Retina (tissue), 1 donor: ENCODE measurements at places on chromosomes 4 and X.

DNA sequence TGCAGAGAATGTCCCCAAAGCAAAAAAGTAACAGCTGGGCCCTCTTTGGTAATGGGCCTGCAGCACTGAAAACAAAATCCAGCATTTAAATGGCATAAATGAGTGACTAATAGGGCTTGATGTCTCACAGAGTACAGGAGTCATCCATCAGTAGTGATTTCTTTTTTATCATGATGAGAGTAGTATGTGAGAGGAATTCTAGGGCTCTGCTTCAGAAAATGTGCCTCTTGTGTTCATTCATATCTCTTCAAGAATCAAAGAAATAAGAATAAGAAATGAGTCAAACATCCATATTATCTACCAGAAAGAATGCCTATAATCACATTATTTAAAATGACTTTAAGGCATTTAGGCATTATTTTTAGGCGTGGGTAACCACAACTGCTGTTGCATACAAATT, 792.9 kb upstream of the HTR2C start:
- no peak for DNase-seq

GRCh38 chrX:45771560-45772340, 571.1 kb upstream of the DIPK2B start:
- DNase-seq = no peak

- DNase-seq = peak; percentile 88
Observed at GRCh38 chr4:10457255-10457801, at the start of gene ZNF518B. ZNF518B (minus strand) TSS chr4:10457426; CDS start chr4:10446328, 11,098 bp downstream.

DNA sequence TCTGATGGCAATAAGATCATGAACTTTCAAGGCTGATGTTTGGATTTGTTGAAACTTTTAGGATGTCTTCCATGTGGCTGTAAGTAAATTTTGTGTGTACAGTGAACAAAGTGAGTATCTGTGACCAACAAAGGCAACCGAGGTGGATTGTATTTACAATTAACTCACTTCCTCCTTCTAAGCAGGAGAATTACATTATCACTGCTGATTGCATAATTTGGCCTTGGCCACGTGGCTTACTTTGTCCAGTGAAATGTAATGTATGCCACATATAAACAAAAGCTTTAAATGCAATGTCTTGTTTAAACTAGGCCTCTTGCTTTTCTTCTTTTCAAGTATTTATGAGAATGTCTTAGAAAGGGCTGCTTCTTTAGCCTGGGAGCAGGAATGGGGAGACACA, 66.3 kb upstream of the MAD2L1 start:
- DNase-seq = no peak

DNA sequence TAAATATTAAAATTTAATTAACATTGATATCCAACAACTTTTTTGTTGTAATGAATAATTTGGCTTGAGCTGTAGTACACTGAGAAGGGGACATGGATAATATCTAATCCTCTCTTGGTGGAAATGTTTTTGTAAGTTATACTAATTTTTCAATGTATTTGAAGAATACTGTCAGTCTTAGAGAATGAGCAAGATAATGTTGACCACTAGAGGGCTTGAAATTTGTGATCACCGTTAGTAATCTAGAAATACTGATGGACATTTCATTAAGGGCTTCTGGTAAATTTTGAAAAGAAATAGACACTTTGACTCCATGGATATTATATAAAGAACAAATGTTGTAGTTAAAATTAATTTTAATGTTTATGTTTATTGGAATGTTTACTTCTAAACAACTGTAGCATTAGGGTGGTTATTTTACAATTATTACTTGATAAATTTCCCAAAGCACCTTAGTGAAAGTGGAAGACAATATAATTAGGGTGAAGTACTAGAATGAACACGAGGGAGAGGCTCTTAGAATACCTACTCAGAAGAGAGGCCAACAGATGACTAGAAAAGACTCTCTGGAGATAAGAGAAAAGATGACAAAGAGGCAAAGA, 20.0 kb upstream of the CAMK2D start:
- DNase-seq = no peak

DNA sequence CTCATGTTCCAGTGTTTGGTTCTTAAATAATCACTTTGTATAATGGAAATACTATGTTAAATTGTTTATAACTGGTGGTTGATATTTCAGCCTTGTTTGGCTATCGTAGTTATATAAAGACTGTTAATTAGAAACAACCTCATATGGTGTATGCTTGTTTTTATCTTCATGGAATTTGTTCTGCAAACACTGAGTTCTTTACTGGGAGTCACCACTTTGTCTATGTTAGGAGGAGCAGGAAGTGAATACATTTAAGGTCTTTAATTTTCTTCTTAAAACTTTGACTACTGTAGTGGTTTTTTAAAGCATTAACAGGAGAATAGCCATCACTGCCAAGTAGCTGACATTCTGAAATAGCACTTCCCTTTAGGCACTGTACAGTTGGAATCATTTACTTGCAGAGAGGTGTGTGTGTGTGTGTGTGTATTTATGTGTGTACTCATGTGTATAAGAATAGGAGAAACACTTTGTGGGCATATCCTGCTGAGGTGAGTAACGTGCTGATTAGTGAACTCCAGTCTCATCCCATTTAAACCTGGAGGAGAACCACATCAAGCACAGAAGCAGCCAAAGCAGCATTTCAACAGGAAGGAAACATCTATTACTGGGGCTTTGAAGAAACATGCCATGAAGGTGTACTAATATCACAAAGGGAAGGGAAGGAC, 37.8 kb downstream of the TET2 start:
- DNase-seq = no peak

GRCh38 chr4:188002751-188003150, 7.2 kb downstream of the ZFP42 start:
- no peak for DNase-seq

DNA sequence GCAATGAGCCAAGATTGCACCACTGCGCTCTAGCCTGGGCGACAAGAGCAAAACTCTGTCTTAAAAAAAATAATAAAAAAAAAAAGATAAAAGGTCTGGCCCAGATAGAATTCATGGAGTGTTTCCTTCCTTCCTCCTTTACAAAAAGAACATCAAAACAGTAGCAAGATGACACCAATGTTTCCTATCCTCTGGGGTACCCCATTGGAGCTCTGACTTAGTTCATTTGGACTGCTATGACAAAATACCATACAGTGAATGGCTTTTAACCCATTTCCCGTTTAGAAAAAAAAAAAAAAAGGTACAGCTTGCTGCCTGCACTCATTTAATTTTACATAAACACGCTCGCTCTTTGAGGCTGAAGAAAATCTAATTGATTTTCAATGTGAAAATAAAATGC, 89.9 kb upstream of the PRKX start:
- no peak for DNase-seq

DNA sequence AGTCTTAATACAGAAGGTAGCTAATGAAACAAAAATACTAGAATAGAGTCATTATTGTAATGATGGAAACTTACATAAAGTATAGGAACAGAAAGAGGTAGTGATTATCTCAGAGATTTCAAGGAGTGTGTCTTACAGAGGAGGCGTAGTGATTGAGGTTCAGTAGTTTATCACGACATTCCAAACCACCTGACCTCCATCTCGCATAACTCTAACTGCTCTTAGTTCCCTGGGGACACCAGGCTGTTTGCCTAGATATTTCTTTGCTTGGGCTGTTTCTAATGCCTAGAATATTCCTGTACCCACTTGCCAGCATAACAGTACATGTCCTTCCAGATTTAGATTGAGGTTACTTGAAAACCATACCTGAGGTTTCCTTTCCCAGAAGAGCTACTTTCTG, 29.1 kb downstream of the STAG2 start:
- DNase-seq = no peak

- DNase-seq = peak; percentile 1
Observed at GRCh38 chrX:78650906-78651437, 8.2 kb downstream of the RTL3 start.

DNA sequence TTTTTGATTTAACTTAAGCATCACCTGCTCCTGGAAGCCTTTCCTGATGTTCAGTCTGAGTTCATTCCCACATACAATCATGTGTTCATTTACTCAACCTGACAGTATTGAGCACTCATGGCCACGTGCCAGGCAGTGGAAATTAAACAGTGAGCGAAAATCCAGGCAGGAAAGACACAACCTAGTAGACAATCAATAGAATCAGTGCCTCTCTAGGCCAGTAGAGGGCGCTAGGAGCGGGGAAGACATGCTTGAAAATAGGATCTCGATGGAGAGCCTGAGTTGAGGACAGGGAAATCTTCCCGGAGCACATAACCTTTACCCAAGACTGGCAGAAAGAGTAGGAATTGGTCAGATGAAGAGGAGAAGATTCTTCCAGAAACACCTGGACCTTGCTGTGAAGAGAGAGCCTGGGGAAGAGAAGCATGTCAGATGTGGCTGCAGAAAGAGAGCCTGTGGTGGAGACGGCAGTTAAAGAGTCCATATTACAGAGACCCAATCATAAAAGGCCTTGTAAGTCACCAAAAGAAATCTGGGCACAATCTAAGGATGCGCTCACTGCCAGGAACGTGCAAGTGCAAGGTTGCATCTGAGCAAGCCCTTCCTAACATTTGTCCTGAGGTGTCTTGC, 103.5 kb downstream of the LDB2 start:
- DNase-seq = peak; percentile 40

DNA sequence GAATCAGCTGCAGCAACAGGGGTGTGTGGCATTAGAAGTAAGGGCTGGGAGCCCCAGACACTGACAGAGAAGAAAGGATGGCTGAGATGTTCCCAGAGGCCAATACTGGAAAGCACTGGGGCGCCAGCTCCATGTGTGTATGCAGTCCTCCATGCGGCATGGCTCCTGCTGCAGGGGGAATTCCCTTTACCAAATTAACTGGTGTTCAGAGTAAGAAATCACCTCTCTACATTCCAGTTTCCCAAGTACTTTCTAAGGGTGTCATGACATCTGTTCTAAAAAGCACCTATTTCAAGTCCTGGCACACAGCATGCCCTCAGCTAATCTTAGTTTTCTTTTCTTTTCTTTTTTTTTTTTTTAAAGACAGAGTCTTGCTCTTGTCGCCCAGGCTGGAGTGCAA, 98.0 kb downstream of the MAML3 start:
- no peak for DNase-seq

- no peak for DNase-seq
Observed at GRCh38 chrX:10773318-10773717, 152.9 kb upstream of the MID1 start.

GRCh38 chr4:111847296-111848008, 297.8 kb upstream of the FAM241A start:
- no peak for DNase-seq

GRCh38 chr4:146278986-146279385, 64.6 kb downstream of the REELD1 start:
- no peak for DNase-seq

DNA sequence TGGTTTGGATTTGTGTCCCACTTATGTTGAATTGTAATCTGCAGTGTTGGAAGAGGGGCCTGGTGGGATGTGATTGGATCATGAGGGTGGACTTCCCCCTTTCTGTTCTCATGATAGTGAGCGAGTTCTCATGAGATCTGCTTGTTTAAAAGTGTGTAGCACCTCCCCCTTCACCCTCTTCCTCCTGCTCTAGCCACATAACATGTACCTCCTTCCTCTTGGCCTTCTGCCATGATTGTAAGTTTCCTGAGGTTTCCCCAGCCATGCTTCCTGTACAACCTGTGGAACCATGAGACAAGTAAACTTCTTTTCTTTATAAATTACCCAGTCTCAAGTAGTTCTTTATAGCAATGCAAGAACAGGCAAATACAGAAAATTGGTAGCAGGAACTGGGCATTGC, 138.7 kb downstream of the INPP4B start:
- no peak for DNase-seq
